ENCODE measurements at places on chromosomes 1 and 21. TPM values are rescaled to one million over a fixed set of nuclear protein-coding genes. Genes with fewer than 3 reads are reported as not detected.

Gene DISC1
- 0.18 TPM for total RNA-seq

Gene ADORA1
- total RNA-seq: 1.3 TPM

Gene ZNF124
- 4.4 TPM for total RNA-seq

Gene LY9
- 0.06 TPM for total RNA-seq

Gene PRRX1
- total RNA-seq: not detected

Gene OR2L2
- not detected for total RNA-seq

Gene FALEC
- total RNA-seq: not detected

Measured in A549 treated with CORT108297 at 1 μM for 4 hours (cell line).